ENCODE measurements at places on chromosomes 5 and 9. TPM values are rescaled to one million over a fixed set of nuclear protein-coding genes. Genes with fewer than 3 reads are reported as not detected.

The MIGA2 gene
- total RNA-seq = 49.3 TPM

The ARHGEF37 gene
- 16.2 TPM for total RNA-seq

The RGS7BP gene
- total RNA-seq = 1.7 TPM

The SLC34A1 gene
- 0.47 TPM for total RNA-seq

The LTC4S gene
- 4.6 TPM for total RNA-seq

The SNCAIP gene
- total RNA-seq = 0.48 TPM

The LCN10 gene
- 0.64 TPM for total RNA-seq

The LPAR1 gene
- 59.5 TPM for total RNA-seq

The TBC1D2 gene
- 39.3 TPM for total RNA-seq

The PTGR1 gene
- 163 TPM for total RNA-seq

The THBS4 gene
- total RNA-seq = 0.44 TPM

The GARIN3 gene
- total RNA-seq = not detected

The ADAMTS12 gene
- total RNA-seq = 1.3 TPM

The FST gene
- 1.6 TPM for total RNA-seq

GRCh38 chr9:101083448-101084202 is 55.1 kb downstream of the PLPPR1 start:
- DNase-seq = no peak

DNA sequence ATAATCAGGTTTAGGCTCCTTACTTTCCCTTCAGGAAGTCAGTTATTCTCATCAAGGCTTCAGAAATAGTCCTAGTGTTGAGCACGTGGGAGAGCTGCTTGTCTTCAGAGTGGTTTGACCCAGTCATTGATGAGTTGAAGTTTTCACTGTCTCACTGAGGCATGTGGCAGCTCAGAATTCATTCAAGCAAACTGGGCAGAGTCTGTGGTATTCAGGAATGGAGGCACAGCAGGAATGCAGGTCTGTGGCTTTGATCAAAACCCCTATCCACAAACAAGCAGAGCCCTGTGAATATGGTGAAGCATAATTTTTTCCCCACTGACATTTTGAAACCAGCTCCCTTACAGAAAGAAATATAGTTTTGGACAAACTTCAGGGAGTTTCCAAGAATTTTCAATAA is 207.3 kb downstream of the CD180 start:
- DNase-seq = no peak

DNA sequence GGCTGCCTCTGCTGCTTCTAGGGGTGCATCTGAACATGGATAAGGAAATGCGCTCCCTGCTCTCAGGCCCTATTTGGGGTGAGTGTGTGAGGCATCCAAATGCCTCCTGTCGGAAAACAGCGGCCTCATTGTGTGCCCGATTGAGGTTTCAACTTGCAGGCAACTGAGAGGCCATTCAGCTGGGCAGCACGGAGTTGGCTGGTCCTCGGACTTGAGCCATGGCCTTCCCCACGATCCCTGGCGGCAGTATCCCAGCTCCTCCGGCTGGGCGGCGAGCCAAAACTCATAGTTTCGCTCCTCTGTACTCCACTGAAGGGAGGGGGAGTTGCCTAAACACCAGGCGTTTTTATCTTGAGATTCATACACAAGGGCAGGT is 597.3 kb upstream of the SGCD start:
- DNase-seq = no peak

- no peak for DNase-seq
Observed at GRCh38 chr9:64066736-64067368, 1218.2 kb downstream of the FOXD4L5 start.

- DNase-seq = no peak
Observed at GRCh38 chr5:6525910-6526309, 77.3 kb downstream of the UBE2QL1 start.

DNA sequence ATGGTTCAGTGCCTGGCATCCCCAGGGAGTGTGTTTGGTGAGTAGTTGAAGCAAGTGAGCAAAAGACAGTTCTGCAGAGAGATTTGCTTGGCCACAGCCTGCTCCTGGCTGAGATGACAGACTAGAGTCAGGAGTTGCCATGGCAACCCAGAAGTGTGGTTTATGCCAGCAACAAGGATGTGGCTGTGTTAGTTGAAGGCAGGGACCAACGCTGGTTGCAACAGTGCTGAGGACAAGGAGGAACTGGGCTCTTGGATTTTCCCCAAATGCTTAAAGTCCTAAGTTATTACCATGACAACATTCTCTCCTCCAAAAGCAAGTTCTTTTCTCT is 2.7 kb downstream of the NXNL2 start:
- DNase-seq = no peak

- no peak for DNase-seq
Observed at GRCh38 chr5:57324181-57324580, 150.3 kb downstream of the GPBP1 start.

- DNase-seq = no peak
Observed at GRCh38 chr9:94826044-94826443, 99.5 kb downstream of the AOPEP start.

GRCh38 chr5:132009706-132010405 is 1.6 kb downstream of the ACSL6 start:
- no peak for DNase-seq

DNA sequence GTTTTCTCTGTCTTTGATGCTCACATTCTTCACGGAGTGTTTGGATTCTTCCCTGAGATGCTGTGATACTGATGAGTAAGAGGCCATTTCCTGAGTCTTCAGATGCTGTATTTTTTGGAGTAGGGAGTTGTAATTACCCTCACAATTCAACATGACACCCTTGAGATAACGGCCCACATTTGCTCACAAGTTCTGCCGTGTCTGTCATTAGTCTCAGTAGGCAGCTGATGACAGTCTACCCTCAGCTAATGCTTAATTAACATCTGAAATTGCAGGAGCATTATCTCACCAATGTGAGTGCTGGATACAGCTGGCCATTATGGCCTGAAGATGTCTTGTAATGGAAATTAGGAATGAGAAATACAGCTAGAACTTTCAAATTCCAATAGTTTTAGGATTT is 307.1 kb upstream of the ADCY2 start:
- no peak for DNase-seq

GRCh38 chr9:19138084-19138483 is 10.8 kb upstream of the PLIN2 start:
- DNase-seq = no peak

DNA sequence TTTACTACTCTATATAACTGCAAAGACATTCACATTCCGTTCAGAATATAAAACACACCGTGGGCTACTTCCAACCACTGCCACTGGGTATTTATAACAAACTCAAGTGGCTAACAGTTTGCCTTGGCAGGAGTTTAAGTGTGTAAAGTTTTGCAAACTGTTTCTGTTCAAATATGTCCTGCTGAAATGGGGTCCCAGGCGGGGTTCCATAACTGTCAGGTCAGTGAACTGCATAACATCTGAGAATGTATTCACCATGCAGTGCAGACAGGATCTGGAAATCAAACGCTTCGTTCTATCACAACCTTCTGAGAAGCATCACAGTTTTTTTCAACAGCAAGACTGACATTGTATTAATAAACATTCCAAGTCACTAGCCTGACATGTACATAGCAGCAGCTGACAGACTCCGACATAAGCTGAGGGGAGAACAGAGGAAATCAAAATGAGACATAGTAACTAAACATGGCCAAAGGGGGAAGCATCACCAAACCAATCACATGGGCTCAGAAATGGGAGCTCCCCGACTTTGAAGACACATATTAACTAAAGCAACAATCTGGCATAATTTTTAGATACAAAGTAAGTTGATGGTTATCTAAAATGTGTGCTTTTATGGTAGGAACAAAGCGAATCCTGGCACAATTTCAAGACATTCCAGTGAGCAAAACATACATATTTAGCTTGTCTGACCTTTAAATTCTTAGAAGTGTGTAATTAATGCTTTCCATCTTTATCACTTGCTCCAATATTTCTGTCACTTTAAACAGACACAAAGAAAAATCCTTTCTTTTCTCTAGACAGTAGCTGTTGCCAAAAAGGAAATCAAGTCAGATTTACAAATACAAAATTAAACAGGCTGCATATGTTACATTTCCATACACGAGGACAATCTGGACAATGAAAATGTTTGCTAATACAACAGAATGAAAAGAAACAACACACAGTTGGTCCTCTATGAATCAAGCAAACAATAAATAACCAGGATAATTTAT is 156.8 kb downstream of the MAPKAP1 start:
- no peak for DNase-seq

DNA sequence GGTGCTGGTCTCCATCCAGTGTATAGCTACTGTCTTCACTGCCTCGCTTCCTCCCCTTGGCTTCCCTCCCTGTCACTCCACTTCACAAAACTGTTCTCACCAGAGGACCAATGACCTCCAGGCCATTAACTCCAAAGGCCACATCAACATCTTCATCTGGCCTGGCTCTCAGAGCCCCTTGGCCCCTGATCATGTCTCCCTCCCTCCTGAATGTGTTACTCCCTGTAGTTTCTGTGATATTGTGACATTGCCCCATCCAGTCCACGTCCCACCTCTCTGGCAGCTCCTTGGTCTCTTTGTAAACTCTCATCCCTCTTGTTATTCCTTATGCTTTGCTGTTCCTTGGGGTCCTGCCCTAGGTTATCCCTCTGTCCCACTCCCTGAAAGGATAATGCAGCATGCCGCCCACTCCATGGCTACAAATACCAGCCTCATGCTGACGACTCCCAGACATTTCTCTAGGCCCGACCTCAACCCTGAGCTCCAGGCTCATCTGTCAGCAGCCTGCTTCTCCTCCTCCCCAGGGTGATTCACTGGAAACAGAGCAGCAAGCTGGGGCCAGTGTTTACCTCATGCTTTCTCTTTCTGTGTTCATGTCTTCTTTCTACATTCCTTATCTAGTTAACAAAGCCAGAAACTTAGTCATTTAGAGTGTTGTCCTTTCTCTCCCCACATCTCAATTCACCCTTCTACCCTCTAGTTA is 312.2 kb downstream of the SPOCK1 start:
- no peak for DNase-seq

DNA sequence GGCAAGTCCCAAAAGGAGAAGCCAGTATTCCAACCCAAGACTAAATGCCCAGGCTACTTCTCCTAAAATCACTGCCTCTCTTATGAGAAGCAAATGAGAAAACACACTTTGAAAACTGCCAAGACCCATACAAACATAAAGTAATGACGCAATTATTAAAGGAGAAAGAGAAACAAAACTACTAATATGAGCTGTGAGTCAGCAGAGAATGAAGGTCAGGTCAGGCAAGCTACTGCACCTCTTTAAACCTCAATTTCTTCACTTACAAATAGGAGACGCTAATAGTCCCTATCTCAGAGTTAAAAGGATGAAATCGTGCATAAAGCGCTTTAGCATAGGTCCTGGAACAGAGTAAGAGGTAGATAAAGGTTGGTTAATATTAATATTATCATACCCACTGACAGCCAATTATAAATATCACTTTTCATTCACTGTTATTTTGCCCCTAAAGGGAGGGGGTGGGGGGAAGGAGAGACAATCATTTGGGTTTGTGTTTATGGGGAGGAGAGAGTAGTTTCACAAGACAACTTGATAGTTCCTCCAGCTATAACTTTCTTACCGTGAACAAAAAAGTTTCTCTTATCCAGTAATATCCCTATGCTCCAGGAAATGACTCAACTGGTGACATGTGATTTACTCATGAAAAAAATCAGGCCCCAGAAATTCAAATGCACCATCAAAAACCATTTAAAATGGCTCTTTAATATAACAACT is 3.6 kb downstream of the PSMB7 start:
- DNase-seq = no peak

GRCh38 chr9:126526218-126527108 is 87.3 kb upstream of the LMX1B start:
- DNase-seq = no peak

DNA sequence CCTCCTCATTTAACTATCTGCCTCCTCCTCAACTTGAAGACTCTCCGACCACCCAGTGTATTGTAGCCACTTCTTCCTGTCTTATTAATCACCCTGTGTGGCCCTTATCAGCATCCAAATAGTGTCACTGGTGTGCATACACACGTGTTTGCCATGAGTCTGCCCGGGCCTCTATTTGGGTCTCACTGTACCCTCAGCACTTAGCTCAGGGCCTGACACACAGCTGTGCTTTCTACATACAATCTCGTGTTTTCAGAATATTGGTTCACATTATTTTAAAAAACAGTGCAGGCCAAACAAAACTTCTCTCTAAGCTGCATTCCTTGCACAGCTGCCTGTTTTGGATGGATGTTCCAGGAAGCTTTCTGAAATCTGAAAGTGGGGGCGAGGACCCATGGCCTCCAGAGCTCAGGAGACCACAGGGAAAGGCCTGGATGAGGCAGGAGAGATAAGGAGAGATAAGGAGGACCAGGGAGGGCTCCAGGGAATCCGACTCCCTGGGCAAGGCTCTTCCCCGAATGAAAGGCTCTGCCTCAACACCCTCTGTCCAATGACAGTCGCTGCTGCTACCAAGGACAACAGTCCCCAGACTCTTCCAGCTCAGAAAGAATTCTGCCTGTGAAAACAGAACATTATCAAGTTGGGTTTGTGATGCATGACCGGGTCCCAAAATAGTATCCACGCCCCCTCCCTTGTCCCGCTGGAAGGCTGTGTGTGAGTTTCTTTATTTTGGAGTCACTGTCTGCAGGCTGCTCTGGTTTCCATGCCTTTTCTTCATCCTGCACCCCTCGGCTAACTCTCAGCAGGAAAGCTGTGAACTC is 255.6 kb downstream of the NSG2 start:
- no peak for DNase-seq

DNA sequence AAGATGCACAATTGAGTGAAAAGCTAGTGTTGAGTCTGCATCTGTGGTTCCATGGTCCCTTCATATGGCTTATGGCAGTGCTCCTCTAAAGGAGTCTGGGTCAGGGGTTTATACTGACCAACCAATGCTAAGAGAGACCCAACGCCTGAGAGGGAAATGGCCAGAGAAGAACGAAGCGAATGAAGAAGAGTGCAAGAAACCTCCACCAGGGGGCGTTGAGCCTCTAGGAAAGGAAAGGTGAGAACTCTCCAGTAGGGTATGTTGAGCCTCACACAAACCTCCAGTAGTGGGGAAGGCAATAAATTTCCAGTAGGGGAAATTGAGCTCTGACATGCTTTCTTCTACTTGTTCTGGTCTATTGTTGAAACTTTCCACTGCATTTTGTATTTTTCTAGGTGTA is 470.6 kb downstream of the PRDM9 start:
- no peak for DNase-seq

- no peak for DNase-seq
Observed at GRCh38 chr5:16618138-16618897, 1.5 kb upstream of the RETREG1 start.

GRCh38 chr9:111095441-111095840 is 57.2 kb upstream of the LPAR1 start:
- no peak for DNase-seq

DNA sequence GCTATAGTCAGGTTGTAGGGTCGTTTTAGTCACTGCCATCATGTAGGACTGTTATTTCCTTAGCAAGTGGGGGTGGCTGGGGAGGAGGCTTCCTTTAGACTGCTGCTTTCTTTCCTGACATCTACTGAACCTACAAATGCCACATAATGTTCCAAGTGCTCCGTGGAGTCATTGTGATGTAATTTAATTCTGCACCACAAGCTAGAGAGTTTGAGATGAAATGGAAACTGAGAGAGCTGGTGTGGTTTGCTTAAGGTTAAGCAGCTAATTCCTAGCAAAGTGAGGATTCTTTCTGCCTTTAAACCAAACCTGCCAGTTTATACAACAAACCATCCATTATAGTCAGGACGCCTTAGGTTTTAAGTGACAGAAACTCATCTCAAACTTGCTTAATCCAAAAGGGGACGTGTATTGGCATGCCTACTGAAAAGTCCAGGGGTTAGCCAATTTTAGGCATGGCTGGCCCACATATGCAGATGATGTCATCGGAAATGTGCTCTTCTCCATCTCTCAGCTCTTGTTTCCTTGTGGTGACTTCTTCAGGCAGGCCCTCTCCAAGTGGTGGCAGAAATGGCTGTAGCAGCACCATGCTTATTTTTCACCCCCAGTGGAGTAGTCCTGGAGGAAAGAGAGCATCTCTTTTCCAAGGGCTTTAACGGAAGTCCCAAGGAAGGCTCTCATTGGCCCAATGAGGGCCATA is 30.5 kb downstream of the ZNF618 start:
- DNase-seq = no peak
